Tibial artery (tissue), 4 donors: ENCODE measurements at places on chromosomes 2 and 18.

GRCh38 chr2:42794271-42795046, 2.1 kb upstream of the HAAO start:
- no peaks in the 10 kb centered on the region for H3K36me3 ChIP-seq
- no peaks in the 10 kb centered on the region for H3K27me3 ChIP-seq
- H3K4me1 ChIP-seq, result peaks cover 38% of the 10 kb centered on the region
- H3K4me3 ChIP-seq, result no peak overlapping the region
- no peak for DNase-seq

GRCh38 chr2:127048618-127048935, 58.4 kb downstream of the BIN1 start:
- peaks cover 12% of the 10 kb centered on the region for H3K36me3 ChIP-seq
- H3K27ac ChIP-seq, result no peak overlapping the region
- H3K4me3 ChIP-seq, result no peak overlapping the region
- H3K27me3 ChIP-seq, result peaks cover 4% of the 10 kb centered on the region
- H3K4me1 ChIP-seq, result no peaks in the 10 kb centered on the region

DNA sequence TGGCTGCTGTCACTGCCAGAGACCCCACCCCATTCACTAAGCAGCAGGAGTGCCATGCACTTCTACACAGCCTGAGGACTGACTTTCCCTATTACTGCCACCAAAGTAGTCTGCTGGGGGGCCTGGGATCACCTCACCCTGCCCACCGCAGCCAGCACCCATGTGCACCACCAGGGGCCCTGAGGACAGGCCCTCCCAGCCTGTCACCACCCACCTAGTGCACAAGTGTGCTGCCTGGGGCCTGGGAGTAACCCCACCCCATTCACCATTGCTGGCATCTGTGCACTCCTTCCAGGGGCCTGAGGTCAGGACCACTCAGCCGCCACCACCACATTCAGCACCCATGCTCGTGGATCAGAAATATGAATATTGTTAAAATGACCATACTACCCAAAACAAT, 247.8 kb upstream of the NCKAP5 start:
- no peaks in the 10 kb centered on the region for H3K4me1 ChIP-seq
- no peaks in the 10 kb centered on the region for H3K36me3 ChIP-seq
- DNase-seq, result no peak
- H3K27ac ChIP-seq, result no peak overlapping the region
- no peak overlapping the region for H3K4me3 ChIP-seq
- no peaks in the 10 kb centered on the region for H3K27me3 ChIP-seq

DNA sequence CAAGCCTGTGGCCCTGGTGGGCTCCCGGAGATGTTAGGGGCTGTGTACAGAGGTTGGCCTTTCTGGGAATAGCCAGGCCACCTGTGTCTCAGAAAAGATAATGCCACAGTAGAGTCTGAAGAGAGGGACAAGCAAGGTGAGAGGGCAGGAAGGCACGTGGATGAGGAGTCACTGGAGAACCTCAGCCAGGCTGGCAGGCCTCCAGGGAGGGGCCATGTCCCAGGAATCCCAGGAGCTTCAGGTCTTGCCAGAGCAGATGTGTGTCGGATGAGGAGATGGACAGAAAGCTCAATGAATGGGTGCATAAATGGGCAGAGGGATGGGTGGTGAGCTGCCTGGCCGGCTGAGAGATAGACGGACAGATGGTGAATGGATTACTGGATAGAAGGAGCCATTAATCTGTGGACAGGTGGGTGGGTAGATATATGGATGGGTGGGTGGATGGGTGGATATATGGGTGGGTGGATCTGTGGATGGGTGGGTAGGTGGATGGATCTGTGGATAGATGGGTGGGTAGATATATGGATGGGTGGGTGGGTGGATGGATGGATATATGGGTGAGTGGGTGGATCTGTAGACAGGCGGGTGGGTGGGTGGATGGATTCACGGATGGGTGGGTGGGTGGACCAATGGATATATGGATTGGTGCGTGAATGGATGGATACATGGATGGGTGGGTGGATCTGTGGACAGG, 7.9 kb upstream of the OTOF start:
- H3K4me3 ChIP-seq, result no peak overlapping the region
- no peaks in the 10 kb centered on the region for H3K36me3 ChIP-seq
- DNase-seq, result no peak
- H3K4me1 ChIP-seq, result no peaks in the 10 kb centered on the region
- no peak overlapping the region for H3K27ac ChIP-seq
- peaks cover 10% of the 10 kb centered on the region for H3K27me3 ChIP-seq

GRCh38 chr2:98090951-98091350, 4.0 kb downstream of the VWA3B start:
- H3K36me3 ChIP-seq, result no peaks in the 10 kb centered on the region
- peaks cover 15% of the 10 kb centered on the region for H3K4me1 ChIP-seq
- DNase-seq, result no peak

DNA sequence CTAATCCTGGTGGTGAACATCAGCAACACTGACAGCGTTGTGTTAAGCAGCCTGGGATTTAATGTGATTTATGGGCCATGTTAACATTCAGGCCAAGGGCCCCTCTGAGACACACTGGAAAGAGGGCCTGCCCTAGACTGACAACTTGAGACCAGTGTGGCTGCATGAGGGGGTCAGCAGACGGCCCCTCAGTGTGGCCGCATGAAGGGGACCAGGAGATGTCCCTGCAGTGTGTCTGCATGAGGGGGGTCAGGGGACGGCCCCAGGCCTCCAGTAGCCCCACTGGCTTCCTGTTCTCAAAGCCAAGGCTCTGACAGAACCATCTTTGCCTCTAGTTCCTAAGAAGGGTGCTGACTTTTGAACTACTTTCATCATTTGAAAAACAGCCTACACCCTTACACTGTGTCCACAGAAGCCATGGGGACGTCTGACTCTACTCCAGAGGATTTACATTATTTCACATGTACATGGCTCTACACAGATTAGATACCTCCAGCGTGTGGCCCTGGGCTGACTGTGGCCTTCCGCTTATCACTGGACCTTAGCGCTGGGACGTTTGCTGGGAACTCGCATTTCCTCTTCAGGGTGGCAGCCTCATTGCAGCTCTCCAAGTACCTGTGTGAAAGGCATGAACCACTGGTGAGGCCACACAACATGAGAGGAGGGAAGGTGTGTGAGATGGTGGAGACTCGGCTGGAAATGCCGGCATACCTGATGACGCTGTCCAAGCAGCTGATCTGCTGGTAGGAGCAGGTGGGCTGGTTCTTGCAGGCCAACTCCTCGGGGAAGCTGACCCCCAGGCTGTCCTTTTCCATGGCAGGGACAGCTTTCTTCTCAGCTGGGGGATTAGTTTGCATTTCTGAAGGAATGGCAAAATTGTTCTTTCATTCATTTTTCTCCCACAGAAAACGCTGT, 18.2 kb upstream of the HES6 start:
- no peaks in the 10 kb centered on the region for H3K27me3 ChIP-seq
- peaks cover 98% of the 10 kb centered on the region for H3K36me3 ChIP-seq
- H3K4me3 ChIP-seq, result no peak overlapping the region
- H3K4me1 ChIP-seq, result peaks cover 4% of the 10 kb centered on the region
- H3K27ac ChIP-seq, result no peak overlapping the region
- DNase-seq, result no peak

DNA sequence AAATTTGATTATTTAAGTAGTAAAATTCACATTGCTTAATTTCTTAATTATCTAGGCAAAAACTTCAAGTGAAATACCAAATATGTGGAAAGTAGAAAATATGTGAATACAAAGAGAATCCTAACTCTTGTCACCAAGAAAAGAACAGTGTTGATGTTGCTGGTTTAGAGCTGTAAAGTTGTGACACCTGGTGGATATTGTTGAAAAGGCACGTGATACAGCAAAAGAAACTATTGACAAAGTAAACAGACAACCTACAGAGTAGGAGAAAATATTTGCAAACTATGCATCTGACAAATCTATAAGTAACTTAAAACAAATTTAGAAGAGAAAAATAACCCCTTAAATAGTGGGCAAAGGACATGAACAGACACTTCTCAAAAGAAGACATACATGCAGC, 25.6 kb upstream of the ZC3H15 start:
- H3K4me1 ChIP-seq, result no peaks in the 10 kb centered on the region
- DNase-seq, result no peak
- no peak overlapping the region for H3K27ac ChIP-seq
- no peak overlapping the region for H3K4me3 ChIP-seq
- no peaks in the 10 kb centered on the region for H3K36me3 ChIP-seq
- H3K27me3 ChIP-seq, result no peaks in the 10 kb centered on the region

GRCh38 chr18:8703781-8704301, 1.5 kb upstream of the MTCL1 start:
- peak overlapping the region; percentile 68 for H3K4me3 ChIP-seq
- H3K36me3 ChIP-seq, result no peaks in the 10 kb centered on the region
- no peaks in the 10 kb centered on the region for H3K27me3 ChIP-seq
- H3K4me1 ChIP-seq, result peaks cover 22% of the 10 kb centered on the region
- H3K27ac ChIP-seq, result peak overlapping the region; percentile 85
- DNase-seq, result no peak

DNA sequence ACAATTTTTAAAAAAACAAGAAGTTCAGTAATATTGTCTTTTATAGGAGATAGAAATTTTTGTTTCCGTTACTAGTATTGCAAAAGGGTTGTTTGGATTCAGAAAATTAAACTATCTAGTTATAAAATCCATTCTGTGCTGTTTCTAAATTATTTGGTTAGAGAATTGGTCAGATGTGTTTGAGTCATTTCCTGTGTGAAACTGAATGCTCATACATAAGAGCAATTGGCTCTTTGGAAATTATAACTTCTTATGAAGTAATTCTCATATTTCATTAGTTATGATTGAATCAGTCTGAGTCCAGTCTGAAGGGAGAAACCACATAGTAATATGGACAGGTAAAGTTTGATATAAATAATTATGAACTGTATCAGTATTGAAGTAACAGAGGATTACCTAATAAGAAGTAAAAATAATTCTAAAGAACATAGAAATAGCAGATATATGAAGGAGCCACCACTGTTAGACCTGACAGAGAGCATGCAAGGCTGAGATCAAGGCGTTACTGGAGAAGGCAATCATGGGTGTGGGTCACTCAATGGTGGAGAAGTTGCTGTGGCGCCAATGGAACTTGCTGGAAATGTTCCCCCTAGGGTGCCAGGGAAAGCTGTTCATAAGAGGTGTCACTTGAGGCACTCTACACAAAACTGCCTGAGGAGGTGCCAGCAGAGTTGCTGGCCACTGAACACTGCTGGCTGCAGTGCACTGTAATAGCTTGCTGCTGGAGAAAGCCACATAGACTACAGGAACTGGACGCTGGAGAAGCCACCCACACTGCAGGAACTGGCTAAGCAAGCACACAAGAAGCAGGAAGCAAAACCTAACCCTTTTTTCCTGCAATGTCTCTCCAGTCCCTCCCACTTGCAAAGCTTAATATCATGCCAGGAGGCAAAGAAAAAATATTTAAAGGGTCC, 18.0 kb upstream of the FAP start:
- peaks cover 7% of the 10 kb centered on the region for H3K36me3 ChIP-seq
- no peaks in the 10 kb centered on the region for H3K27me3 ChIP-seq
- DNase-seq, result peak; percentile 69

DNA sequence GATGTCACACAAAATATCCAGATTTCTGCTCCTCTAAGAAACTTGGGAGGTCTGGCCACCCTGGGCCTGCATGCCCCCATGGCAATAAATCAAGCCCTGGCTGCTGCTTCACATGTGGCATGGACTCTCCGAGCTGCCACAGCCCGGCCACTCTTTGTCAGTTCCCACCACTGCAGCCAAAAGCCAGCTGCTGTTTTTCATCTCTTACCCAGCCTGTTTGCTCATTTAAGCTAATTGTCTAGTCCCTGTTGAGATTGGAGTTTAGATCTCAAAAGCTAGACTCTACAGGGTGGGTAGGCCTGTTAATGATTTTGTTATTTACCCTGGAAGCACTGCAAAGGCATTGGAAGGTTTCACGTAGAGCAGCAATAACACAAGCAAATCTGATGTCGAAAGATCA, 20.9 kb upstream of the ANXA4 start:
- no peak for DNase-seq
- no peak overlapping the region for H3K27ac ChIP-seq
- no peaks in the 10 kb centered on the region for H3K4me1 ChIP-seq
- H3K4me3 ChIP-seq, result no peak overlapping the region

DNA sequence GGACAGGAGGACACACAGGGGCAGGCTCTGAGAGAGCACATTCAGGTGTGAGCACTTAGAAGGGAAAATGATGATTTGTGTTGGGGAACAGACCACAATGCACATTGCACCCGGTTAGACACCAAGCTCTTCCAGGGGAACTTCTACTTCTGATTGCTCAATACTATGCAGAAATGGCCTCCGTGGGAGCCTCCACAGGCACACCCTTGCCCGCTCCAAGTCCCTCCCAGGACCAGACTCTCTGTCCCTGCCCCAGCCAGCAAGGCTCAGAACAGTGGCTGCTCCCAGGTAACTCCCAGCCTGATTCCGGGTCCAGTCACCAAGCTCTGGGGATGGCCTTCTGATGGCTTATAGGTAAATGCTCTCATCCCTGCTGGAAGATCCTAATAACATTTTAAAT, 56.2 kb downstream of the BCL2L11 start:
- no peak overlapping the region for H3K27ac ChIP-seq
- H3K27me3 ChIP-seq, result no peaks in the 10 kb centered on the region

- DNase-seq, result peak; percentile 74
- H3K27me3 ChIP-seq, result no peaks in the 10 kb centered on the region
- H3K27ac ChIP-seq, result peak overlapping the region; percentile 91
- peaks cover 9% of the 10 kb centered on the region for H3K36me3 ChIP-seq
- H3K4me1 ChIP-seq, result peaks cover 36% of the 10 kb centered on the region
These were observed 567 bp downstream of the PCYOX1 start for GRCh38 chr2:70258532-70258875.

GRCh38 chr18:52341608-52342381, 1.8 kb downstream of the DCC start:
- no peak for DNase-seq
- H3K4me3 ChIP-seq, result no peak overlapping the region
- H3K4me1 ChIP-seq, result no peaks in the 10 kb centered on the region
- no peaks in the 10 kb centered on the region for H3K36me3 ChIP-seq
- peaks cover 56% of the 10 kb centered on the region for H3K27me3 ChIP-seq
